ENCODE measurements at places on chromosomes 2 and 18. TPM values are rescaled to one million over a fixed set of nuclear protein-coding genes. Genes with fewer than 3 reads are reported as not detected.

- DNase-seq, result no peak
Observed at GRCh38 chr18:77140439-77141109, 8.0 kb upstream of the MBP start.

GCG gene
- total RNA-seq, result not detected

BCL2 gene
- total RNA-seq, result 9.2 TPM

TMEM178A gene
- 4.8 TPM for total RNA-seq

NT5DC4 gene
- total RNA-seq, result not detected

SLC25A12 gene
- total RNA-seq, result 9.7 TPM

DNA sequence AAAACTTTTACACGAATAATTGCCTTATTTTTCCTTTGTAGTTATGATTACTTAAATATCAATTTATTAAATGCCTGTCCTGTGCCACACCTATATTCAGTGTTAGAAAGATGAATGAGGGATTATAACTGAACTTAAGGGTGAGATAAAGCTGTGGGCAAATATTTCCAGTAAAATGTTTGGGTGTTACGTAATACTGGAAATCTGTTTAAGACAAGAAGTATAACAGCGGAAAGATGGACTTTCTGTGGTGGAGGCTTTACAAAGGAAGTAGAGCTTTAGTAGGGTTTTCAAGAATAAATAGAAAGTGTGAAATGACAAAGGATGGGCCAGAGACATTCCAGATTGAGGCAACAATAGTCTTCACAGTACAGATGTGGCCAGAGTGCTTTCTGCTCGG lies 927.0 kb downstream of the DPP10 start:
- DNase-seq, result no peak

DNA sequence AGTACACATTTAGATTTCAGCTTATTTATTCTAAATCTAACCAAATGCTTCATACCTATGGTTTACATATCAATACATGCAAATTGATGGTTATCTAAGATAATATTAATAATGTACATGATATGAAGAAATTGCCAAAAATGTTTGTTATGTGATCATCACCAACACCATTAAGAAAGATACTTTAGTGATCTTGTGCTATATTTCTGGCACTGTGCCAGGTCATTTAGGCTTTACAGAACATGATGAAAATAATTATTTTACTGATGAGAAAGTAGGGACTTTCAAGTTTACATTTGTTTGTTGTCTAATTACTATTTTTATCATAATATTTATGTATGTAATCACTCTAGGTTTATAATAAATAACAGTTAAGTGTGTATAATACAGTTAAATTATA lies 158.3 kb downstream of the GULP1 start:
- no peak for DNase-seq

DNA sequence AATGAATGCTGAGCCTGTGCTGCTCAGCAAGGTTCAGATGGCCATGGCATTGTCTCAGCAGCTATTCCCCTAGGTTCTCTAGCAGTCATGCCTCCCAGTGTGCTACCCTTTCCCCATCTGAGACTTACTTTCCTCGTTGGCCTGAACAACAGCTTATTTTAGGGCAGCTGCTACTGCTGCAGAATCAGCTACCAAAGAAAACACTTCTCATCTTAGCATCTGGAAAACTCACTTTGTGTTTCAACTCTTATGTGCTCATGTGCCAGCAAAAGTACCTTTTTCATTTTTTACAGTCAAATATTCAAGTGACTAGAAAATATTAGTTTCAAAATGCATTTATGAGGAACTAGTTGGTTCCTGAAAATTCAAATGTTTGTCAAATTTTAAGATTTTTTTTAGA lies 60.4 kb upstream of the ZNF397 start:
- DNase-seq, result no peak

DNA sequence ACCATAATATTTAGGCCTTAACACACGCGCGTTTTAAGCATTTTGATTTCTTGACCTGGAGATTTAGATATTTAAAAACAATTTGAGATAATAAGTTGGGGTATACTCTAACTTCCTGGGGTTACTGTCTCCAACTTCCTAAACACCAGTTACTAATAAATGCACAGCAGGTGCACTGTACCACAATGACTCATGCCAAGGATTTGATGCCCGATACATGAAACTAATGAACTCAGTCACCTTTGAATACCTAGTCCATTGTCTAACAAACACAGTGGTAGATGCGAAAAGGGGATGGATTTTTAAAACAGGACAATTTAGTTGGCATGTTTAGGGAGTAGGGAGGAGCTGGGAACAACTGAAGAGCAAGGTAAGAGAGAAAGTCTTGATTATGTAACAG lies 21.2 kb downstream of the CABYR start:
- DNase-seq, result no peak
